Stimulated activated CD8-positive, alpha-beta memory T cell treated with anti-CD3 and anti-CD28 coated beads, Interleukin-4, amount 100 ng/mL, for 1 hour (primary cell): ENCODE measurements at places on chromosomes 12 and 14.

DNA sequence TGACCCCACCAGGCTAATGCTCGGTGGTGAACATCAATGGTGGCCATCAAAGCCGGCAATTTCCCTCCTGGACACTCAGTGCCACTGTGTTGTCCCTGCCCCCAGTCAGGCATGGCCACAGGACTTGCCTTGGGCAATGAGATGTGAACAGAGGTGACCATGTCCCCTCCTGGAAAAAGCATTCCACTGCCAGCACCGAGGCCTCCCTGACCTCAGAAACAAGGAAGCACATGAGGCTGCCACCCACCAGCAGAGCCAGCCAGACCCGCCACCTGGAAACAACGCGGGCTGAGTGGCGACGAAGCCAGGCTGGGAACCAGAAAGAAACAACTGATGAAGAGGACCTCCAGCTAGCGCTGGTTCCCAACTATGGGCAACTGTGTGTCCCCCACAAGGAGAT is 31.8 kb downstream of the ITPK1 start:
- no peak for DNase-seq

- DNase-seq = no peak
These were observed 42.5 kb upstream of the MYBPC1 start for GRCh38 chr12:101552277-101552676.

DNA sequence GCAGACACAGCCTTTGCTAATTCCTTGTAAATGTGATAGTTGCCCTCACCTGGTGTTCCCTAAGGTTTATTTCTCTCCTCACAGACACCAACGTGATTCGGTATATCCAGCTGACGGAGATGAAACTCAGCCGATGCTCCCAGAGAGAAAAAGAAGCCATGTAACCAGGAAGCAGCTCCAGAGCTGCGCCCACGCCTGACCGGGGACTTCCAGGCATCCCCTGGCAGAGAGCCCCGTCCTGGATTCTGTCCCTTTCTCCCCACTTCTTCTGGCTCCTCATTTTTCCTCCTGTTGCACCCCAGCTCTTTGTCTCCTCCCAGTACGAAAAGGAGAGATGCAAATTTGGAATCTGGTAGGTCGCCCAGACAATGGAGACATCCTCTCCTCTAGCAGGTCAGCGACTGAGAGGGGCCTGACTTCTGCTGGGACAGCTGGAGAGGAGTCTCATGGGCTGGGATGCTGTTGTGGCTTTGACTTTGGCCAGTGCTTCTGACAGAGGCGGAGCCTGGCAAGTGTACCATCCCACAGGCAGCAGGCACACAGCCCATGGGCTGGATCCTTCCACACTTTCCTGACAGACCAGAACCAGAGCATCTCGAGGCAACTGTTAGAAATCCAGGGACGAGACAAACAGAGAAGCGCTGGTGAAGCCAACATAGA is 29.4 kb downstream of the TTC9 start:
- no peak for DNase-seq

GRCh38 chr12:12474931-12475795 is 87.5 kb downstream of the DUSP16 start:
- DNase-seq = no peak

- no peak for DNase-seq
These were observed 21.1 kb downstream of the ZNF84 start for GRCh38 chr12:133058203-133059113.

GRCh38 chr12:10562306-10562933 is 51.0 kb downstream of the MAGOHB start:
- DNase-seq = no peak

- no peak for DNase-seq
These were observed 9.4 kb downstream of the AHNAK2 start for GRCh38 chr14:104968541-104969401.

- no peak for DNase-seq
These were observed 75.2 kb downstream of the RIMBP2 start for GRCh38 chr12:130640901-130641300.

DNA sequence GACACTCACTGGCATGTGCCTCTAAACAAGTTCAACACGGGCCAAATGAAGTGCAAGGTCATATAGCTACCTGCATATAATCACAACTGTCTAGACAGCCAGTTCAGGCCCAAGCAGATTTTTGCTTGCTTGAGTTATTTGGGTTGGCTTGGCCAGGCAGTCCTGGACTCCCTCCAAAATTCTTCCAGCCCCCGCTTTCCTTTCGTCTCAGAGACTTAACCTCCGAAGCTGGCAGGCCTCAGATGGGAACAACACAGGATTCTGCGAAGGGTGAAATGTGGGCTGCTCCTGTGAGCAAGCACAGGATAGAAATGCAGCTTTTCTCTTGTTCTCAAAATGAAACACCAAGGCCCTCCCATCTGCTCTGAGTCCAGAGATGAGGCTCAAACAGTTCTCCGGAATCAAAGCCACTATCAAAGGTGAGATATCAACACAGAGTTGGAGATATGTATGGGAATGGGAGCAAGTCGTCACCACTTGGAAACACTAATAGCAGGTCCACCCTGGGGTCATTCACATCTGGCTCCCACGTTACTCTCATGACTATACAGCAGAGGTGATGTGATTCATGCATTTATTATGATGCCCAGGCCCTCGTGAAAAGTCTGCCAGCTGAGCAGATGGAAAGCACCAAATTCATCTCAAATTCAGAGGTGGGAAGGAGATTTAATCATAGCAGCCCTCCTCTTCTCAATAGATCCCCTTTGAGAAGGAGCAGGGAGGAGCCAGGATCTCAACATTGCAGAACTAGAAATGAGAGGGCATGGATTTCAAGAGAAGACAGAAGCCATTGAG is 389.8 kb downstream of the NUAK1 start:
- DNase-seq = no peak

DNA sequence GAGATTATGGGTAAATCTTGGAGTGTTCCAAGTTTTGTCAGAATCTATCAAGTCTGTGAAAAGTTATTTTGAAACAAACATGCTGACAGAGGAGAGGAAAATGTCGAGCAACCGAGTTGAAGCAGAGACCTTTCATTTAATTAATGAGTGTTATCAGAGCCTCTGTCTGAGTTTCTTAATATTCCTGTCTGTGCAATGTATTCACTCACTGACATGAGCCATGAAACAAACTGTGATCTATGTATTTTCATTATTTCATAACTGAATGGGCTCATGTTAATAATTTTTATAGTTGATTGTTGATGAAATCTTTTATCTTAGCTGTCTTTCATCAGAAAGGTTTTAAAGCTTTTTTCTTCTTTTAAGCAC is 144.2 kb upstream of the FAR2 start:
- no peak for DNase-seq

- no peak for DNase-seq
These were observed 37.3 kb downstream of the RFLNA start for GRCh38 chr12:124332058-124332672.

DNA sequence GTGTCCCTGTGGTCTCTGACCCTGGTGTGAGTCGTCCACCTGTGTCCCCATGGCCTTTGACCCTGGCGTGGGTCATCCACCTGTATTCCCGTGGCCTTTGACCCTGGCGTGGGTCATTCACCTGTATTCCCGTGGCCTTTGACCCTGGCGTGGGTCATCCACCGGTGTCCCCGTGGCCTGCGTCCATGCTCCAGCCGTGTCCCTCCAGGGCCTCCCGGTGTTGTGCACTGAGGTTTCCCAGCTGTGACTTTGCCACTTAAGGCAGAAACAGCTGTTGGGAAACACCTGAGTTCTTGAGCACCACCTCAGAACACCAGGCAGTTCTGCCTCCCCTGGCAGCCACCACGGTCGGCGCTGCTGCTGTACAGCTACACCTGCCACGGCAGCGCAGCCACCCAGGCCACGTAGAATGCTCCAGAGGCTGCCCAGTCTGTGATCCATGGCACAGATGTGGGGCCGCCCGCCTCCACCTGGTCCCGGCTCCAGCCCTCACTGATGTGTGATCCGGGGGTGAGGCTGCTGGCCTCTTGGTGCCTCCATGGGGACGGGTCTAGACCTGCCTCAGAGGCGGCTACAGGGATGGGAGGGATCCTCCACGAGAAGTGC is 69.1 kb upstream of the GALNT9 start:
- no peak for DNase-seq

GRCh38 chr12:44709166-44709565 is 166.9 kb downstream of the NELL2 start:
- DNase-seq = no peak

DNA sequence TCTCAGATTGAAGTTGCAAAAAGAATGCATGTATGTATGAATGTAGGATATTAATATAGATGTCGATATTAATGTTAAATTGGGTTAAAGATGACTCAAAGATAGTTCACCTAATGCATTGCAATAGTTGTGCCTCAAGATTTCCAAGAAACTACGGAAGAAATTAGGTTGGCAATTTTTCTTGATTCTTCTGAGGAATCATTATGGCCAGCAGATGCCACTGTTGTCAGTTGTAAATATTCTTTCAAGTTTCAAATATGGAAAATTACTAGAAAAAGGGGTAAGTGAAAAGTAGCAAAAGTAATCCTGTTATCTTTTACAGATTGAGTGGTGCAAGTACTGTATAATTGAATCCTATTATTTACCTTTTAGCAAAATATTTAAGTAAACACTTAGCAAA is 202.1 kb downstream of the ADAMTS20 start:
- no peak for DNase-seq

DNA sequence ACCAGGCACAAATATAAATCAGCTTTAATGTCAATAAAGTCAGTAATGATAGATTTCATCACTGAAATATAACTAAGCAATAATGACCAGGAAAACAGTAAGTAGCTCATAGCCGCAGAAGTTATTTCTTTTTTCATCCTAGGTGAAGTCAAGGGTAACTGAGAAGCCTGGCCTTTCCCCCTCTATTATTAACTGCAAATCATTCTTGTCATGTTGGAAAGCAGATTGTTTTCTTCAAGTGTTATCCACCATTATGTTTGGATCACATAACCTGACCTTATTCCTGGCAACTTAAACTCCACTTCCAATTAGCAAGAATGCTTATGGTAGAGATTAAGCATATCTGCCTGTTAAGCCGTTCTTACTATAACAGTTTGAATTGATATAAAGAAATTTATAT is 603.4 kb upstream of the FOXG1 start:
- no peak for DNase-seq

DNA sequence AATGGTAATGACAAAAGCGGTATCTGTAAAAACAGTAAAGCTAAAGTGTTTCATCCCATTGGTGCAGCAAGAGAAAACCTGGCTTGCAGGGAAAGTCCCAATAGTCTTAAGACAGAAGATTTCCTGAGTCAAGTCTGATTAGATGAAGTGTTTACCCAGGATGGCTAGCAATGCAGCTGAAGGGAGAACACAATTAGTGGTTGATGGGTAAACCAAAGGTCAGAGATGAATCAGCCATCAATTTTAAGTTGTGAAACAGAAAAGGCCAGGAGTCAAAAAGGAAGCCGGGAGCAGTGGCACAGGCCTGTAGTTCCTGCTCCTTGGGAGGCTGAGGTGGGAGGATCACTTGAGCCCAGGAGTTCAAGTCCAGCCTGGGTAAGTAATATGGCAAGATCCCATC is 52.6 kb downstream of the SEC23A start:
- no peak for DNase-seq

- no peak for DNase-seq
These were observed 43.0 kb downstream of the LRIG3 start for GRCh38 chr12:58877243-58877743.

GRCh38 chr12:30753233-30753632 is 1.5 kb downstream of the CAPRIN2 start:
- no peak for DNase-seq

GRCh38 chr14:52808101-52808500 is 16.7 kb upstream of the GNPNAT1 start:
- DNase-seq = no peak

- no peak for DNase-seq
These were observed 73.4 kb upstream of the EEA1 start for GRCh38 chr12:93002293-93003054.

GRCh38 chr14:31377433-31377832 is 42.9 kb downstream of the HEATR5A start:
- no peak for DNase-seq

DNA sequence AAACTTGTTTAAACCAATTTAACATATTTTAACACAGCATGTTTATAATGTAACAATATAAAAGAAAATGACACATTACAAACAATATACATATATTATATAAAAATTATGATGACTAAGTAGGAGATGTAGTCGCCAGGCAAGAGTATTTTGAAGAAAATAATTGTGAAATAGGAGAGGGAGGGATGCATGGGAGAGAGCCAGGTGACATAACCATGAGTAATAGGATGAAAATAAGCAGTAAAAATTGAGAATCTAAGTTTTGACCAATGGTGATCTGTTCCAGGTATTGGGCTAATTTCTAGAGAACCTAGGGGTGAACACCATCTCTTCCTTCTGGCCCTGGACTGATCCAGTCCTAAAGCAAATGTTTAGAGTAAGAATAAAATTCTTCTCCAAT is 315.2 kb upstream of the G2E3 start:
- DNase-seq = no peak

GRCh38 chr12:40106655-40107054 is 774 bp upstream of the SLC2A13 start:
- no peak for DNase-seq

DNA sequence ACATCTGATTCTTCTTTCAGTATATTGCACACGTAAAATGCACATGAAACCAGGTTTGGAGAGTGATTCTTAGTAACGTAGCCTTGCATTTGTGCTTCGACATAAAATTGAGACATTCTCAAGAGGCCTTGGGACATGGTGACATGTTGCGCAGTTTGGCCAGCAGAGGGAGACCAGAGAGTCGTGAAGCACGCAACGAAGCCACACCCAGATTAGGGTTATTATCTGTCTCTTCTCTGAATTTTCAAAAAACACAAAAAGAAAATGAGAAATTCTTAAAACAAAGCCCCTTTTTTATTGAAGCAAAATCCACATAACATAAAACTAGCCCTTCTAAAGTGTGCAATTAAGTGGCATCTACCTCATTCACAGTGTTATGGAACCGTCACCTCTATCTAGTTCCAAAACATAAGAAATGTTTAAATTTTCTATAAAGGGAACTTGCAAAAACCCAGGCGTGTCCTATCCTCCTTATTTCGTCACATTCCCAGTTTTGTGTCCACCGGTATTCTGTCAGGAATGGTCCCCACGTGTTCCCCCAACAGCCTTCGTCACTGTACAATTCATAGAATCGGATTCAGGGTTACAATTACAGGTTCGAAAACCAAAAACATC is 108.8 kb upstream of the ATF7IP start:
- DNase-seq = peak; percentile 24

DNA sequence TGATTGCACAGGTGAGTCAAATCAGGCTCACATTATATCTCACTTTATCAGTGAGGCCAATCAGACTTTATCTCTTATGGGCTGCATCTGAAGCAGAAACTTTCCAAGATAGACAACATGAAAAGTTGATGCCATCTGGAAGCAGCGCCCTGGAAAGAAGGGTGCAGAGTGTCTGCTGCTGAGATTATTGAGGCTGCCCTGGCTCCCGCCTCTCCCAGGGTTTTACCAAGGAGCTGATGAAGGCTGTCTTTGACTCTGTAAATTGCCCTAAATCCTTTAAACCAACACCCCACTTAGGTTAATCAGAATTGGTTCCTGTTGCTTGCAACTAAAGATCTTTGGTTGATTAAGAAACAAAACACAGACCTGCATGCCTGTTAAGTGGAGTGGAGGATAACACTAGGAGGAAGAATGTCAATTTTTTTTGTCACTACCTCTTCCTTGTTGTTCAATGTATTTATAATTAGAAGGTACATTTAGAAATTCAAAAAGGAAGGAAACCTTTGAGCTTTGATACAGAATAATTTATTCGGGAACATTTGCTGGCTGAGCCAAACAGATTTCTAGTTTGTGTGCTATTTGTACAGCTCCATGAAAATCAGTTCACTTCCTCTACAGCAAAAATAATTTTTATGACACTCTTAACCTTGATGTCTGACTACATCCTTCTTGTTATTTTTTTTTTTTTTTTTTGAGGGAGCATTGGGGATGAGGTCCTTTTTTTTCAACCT is 104.1 kb downstream of the VEZT start:
- DNase-seq = no peak

GRCh38 chr12:24081092-24081529 is 131.6 kb upstream of the SOX5 start:
- DNase-seq = no peak
